ENCODE measurements at places on chromosomes 4 and X.

- no peak for DNase-seq
Measured at GRCh38 chrX:114930227-114930626, 87.2 kb downstream of the IL13RA2 start.

- DNase-seq: no peak
Measured at GRCh38 chrX:48516987-48517386, 4.6 kb upstream of the EBP start.

GRCh38 chr4:6598641-6599040, 23.7 kb downstream of the MAN2B2 start:
- DNase-seq: no peak

DNA sequence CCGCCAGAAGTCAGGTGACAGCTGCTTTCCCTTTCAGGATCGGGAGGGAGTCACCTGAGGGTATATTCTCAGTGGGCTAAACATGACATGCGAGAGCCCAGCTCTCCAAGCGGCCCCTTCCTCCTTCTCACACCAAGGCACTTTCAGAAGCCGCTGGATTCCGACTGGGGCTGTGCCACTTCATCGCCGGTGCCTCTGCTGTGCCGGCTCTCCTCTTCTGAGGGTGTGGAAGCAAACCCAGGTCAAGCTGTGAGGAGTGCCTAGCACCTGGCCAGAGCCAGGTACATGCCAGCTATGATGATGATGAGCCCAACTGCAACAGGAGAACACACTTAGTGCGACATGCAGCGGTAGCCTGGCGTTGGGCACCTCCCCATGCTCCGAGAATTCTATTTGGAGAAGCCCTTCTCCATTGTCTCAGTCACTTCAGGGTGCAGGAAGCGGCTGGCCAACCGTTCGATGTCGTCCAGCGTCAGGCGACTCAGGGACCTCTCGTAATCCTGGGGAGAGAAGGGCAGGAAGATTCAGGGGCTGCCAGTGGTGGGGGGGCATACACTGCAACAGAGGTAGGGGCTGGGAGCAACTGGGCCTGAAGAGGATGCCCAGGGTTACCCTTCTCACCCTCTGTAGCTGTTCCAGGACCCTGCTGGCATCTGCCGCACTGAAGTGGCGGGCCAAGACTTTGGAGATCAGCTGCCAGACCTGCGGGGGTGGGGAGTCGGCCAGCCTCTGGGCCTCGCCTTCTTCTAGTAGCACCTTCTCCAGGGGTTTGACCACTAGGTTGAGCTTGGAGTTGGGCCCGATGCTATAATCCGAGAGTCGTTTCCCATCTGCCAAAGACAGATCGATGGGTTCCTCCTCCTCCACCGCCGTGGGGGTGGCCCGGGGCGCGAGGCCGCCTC, 1.0 kb downstream of the UBL4A start:
- no peak for DNase-seq

GRCh38 chr4:94686086-94686485, 71.7 kb upstream of the BMPR1B start:
- DNase-seq: no peak

GRCh38 chrX:15203694-15204093, 66.2 kb downstream of the ASB9 start:
- no peak for DNase-seq

- DNase-seq: no peak
Measured at GRCh38 chrX:67543818-67544217, at the start of gene AR. AR (plus strand) TSS chrX:67544021; CDS start chrX:67545147, 1,126 bp downstream.

DNA sequence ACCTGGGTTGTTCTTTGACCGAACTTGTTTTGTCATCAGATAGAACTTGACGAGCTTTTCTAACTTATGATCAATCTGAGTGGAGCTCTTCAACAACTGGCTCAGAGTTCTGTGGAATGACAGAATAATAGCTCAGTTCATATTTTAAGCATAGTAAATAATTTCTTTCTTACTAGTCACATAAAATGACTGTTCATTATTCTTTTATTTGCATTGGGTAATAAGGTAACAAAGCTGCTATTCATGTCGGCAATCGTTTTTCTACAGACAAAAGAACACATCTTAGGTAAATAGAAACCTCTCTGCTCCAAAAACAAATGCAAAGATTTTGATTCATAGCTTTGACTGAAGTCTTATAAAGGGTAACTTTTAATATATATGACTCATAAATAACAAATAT, 57.3 kb upstream of the CXCL8 start:
- no peak for DNase-seq

- no peak for DNase-seq
Measured at GRCh38 chr4:159706704-159707103, 603.8 kb downstream of the RAPGEF2 start.

DNA sequence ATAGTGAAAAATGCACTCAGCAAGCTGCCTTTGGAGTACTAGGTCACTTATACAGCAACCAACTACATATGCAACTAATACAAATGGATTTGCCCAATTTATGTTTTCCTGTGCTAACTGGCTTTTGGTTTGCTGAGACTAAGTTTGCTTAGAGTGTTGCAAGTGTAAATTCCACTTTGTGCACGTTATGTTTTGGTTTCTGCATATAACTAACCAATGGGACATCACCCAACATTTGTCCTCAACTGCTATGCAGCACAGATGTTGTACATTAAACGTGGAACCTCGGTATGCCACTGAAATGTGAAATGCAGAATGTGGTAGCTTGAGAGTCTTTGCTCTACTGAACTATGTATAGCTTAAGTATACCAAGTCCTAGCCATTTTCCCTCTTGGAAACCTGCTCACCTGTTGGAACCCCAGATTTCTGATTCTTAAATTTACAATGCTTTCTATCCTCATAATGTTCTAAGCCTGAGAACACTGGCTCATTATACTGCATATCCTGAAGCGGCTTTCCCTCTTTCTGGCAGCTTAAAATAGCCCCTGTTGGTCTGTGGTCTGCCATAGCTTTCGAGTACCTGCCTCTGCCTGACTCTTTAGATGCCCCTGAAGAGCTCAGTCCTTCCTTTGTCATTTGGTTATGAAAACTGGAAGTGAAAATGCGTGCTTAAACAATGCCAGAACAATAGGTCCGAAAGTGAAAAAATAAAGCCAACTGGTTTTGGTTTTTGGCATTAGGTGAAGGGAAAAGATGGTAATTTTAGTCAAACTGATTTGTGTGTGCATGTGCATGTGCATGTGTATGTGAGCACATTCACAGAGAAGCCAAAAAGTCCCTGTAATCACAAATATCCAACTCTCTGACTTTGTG, 158.0 kb downstream of the SH2D1A start:
- no peak for DNase-seq

GRCh38 chrX:10033375-10034007, 66.3 kb downstream of the CLDN34 start:
- DNase-seq: no peak

DNA sequence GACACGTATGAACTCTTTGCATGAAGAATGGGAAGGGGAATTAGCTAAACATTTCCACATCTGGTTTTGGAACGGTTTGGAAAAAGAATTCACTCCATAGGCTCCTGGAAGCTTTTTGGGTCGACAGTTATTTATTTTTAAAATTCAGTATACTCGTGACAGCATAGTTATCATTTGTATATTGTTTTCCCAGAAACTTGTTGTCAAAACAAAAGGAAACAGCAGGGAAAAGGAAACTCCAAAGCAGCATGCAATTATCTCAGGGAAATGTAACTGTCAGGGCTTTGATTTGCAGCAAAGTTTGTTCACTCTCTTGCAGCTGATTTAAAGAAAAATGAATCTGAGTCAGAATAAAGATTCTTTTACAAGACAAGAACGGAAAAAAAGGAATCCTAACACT, 86.5 kb downstream of the PLAC1 start:
- no peak for DNase-seq

DNA sequence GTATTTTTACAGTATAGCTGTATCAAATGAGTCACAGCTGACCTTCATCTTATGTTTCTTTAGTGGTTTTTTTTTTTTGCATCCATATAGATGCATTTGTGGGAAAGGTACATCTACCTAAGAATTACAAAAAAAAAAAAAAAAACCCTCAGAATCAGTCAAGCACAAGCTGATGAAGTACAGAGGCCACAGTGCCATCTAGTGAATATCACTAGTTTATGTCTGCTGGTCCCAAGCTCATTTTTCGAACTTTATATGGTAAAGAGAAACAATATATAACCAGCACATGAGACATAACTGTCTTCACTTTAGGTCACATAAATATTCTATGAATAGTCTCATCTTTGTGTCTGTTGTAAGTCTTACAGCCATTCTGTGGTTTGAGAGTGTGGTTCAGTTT, 220.1 kb downstream of the DLG3 start:
- peak; percentile 7 for DNase-seq

GRCh38 chr4:2292646-2293108, 30.8 kb upstream of the MXD4 start:
- no peak for DNase-seq

DNA sequence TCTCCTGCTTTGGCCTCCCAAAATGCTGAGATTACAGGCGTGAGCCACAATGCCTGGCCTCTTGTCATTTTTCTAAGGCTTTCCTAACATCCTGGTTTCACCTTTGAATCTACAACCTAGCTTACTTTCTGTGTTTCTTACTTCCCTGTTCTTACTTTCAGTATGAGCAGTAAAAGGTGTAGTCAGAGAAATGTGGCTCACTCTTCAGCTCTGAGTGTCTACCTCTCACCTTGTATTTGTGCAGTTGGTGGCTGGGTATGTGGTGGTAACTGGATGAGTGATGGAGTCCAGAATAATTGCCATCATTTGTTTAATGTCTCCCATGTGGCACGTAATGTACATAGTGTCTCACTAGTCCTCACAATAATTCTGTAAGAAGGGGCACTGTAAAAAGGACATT, 19.1 kb upstream of the CXCL11 start:
- DNase-seq: no peak

DNA sequence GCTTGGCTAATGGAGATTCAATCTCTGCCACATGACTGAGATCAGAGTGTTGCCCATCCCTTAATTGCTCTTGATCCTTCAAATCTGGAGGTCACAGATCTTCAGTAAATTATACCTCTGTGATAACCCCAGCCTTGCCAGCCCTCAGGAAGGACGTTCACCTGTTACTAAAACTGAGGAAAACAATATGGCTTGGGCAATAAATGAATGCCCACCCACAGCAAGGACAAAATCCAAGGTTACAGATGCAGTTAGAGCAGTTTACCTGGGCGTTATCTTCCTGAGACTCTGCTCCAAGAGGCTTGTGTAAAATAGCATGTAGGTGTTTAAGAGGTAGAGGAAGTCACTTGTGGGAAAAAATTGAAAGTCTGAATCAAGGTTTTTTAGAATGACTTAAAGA, 69.3 kb upstream of the MAOA start:
- DNase-seq: no peak

DNA sequence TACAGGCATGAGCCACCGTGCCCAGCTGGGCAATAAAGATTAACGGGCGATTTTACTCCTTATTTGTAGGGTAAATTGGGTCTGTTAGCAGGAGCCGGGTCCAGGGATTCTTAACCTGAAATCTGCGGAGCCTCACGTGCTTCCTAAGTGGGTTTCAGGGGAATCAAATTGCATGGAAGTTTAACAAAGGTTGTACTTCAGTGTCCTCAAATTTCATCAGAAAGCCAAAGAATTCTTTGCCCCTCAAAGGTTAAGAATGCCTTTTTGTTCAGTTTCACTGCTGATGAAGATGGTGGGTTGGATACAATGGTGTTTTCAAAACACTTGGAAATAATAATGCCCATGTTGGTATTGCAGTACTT, 67.9 kb downstream of the AFF1 start:
- no peak for DNase-seq

GRCh38 chr4:17188547-17189400, 290.3 kb upstream of the LDB2 start:
- DNase-seq: no peak

DNA sequence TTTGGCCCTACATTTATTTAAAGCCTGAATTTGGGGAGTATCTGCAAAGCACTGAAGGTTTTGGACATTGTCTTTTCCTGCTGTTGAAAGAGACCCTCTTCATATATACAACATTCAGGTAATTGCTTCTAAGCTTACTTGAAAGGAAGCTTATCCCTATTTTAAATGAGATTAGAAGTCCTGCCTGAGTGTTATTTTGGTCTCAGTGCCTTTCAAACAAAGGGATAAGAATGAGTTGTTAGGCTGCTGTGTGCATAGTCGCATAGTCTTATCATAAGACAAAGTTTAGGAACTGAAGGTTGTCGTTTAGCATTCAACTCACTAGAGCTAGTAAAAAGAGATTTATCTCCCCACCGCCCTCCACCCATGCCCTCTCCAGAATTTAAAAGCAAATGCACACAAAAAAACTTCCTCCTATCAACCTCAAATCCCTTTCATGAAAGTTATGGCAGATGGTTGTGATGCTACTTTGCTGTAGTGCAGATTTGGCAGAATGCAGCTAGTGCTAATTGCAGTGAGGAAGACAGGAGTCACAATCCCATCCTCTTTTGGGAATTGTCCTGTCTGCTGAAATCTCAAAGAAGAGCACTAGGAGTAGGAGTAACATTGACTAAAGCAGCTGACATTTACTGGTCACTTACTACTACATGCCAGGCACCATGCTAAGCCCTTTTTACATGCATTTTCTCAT, 5.8 kb downstream of the HERC3 start:
- no peak for DNase-seq

Measured in smooth muscle cell of the brain vasculature (primary cell).